ENCODE measurements at places on chromosomes 2 and 18. TPM values are rescaled to one million over a fixed set of nuclear protein-coding genes. Genes with fewer than 3 reads are reported as not detected.

The MC2R gene
- total RNA-seq, result not detected

The ATP8B1 gene
- 11.2 TPM for total RNA-seq

The RAPGEF4 gene
- total RNA-seq, result 1.3 TPM

The BMP10 gene
- not detected for total RNA-seq

The USP37 gene
- total RNA-seq, result 14.8 TPM

The C2orf78 gene
- not detected for total RNA-seq

The UGT1A3 gene
- total RNA-seq, result not detected

The LRATD1 gene
- 0.08 TPM for total RNA-seq

DNA sequence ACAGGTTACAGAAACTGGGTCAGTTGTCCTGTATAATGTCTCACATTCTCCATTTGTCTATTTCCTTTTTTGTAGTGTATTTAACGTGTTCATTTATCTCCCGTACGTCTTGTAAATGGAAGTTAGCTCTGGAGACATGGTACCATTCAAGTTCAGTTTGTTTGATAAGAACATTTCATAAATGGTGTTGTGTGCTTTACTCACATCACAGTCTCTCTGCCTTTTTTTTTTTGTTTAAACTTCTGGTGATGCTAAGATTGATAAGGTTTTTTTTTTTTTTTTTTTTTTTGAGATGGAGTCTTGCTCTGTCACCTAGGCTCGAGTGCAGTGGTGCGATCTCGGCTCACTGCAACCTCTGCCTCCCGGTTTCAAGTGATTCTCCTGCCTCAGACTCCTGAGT lies 41.7 kb downstream of the UBR3 start:
- no peak for DNase-seq

DNA sequence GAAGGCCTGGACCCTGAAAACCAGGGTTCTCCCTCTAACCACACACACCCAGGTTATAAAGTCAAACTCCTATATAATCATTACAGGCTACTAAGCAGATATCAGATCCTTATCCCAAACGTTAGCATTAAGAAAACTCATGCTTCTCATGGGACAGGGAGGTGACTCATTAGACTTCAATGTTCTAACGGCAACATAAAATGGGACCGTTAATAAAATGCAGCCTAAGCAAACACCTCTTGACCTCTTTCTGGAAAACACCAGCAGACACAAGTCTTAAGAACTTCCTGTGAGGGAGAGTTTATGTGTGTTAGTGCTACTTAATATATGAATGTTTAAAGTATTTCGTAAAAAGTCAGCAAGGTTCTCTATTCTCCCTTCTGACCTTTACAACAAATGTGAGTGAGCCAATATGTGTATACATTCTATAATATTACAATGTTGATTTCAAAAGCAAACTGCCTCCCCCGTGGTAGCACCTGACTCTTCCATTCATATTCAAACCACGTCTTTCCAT lies 31.7 kb downstream of the LPIN2 start:
- peak; percentile 75 for DNase-seq

DNA sequence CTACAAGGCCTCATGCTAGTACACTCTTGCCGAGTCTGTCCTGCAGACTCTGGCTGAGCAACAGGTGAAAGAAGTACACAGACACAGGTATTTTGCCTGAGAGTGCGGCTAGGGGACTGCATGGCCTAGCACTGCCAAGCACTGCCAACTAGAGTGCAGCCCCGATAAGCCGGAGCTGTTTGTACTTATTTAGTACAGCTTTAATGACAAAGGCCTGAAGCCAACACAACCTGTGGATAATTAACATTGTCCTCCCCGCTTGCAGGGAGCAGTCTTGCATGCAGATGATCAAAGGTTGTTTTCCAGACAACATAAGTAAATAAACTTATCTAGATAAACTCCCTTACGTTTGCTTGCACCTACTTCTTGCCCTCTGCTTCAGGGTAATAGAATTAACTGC lies 63.7 kb upstream of the MMADHC start:
- no peak for DNase-seq

DNA sequence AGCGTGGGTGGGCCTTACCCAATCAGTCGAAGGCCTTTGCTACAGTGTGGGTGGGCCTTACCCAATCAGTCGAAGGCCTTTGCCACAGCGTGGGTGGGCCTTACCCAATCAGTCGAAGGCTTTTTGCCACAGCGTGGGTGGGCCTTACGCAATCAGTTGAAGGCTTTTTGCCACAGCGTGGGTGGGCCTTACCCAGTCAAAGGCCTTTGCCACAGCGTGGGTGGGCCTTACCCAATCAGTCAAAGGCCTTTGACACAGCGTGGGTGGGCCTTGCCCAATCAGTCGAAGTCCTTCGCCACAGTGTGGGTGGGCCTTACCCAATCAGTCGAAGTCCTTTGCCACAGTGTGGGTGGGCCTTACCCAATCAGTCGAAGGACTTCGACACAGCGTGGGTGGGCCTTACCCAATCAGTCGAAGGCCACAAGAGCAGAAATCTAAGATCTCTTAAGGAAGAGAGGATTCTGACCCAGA lies 16.3 kb upstream of the GAL3ST2 start:
- DNase-seq, result no peak

GRCh38 chr2:145849466-145849865 lies 1329.5 kb upstream of the ZEB2 start:
- no peak for DNase-seq

GRCh38 chr2:50490991-50491390 lies 540.9 kb downstream of the NRXN1 start:
- DNase-seq, result no peak

- DNase-seq, result peak; percentile 10
Measured at GRCh38 chr2:17104454-17104853, 413.8 kb downstream of the RAD51AP2 start.

DNA sequence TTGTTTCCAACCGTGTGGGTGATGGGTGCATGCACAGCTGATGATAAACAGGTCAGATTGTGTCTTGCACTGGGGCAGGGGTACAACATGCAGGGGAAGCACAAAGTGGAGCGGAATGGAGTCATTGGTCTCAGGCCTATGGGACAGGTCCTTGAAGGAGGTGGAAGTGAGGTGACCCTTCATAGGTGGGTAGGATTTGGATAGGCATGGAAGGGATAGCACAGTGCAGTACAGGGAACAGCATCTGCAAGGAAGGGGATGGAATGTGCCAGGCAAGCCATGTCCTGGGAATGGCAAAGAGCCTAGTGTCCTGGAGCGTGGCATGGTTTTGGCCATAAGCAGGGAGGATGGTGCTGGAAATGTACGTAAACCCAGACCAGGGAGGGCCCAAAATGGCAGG lies 143.9 kb downstream of the CAPN13 start:
- DNase-seq, result no peak

- peak; percentile 30 for DNase-seq
Measured at GRCh38 chr2:46547223-46548102, 68.1 kb downstream of the TMEM247 start.

DNA sequence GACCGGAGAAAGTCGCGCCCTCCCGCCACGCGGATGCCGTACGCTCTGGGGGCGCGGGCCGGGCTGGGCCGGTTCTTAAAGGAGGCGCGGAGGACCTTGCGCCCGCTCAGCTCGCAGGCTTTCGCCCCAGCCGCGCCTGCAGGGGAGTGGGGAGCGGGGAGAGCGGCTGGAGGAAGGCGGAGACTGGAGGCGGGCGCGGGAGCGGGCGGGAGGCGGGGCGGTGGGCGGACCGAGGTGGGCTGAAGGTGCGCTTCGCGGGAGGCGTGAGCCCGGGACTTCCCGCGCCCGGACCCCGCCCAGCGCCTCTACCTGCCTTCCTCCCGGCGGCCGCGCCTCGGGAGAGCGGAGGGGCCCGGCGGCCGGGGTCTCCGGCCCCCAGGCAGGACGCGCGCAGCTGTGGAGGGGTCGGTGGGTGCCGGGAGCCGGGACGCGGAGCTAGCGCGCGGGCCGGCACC lies at the start of gene ADRA2B:
Gene ADRA2B (minus strand): TSS at position 148 of the 455 bp plus-strand sequence. CDS start 422 bp downstream, outside the sequence.
- no peak for DNase-seq

DNA sequence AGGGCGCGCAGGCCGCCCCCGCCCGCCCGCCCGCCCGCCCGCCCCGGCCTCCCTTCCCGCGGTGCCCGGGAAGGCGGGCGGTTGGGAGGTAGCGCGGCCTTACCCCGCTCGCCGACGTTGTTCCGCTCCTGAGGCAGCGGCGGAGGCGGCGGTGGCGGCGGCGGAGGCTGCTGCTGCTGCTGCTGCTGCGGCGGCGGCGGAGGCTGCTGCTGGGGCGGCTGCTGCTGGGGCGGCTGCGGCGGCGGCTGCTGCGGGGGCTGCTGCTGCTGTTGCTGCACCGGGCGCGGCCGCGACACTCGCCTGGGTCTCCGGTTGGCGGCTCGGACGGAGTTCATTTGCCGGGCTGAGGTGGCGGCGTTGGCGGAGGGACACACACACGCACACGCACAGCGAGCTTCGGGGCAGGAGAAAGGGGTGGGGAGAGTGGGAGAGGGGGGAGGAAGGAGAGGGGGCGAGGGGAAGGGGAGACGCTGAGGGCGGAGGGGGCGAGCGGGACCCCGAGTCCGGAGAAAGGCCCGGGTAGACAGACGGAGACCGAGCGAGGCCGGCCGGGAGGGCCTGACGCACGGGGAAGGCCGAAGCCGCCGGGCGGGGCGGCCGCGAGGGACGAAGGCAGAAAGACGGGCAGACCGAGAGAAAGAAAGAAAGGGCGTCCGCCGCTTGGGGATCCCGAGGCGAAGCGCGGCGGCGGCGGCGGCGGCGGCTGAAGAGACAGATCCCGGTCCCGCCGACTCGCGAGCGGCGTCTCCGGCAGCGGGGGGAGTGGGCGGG lies 727 bp downstream of the FBXO11 start:
- peak; percentile 47 for DNase-seq

DNA sequence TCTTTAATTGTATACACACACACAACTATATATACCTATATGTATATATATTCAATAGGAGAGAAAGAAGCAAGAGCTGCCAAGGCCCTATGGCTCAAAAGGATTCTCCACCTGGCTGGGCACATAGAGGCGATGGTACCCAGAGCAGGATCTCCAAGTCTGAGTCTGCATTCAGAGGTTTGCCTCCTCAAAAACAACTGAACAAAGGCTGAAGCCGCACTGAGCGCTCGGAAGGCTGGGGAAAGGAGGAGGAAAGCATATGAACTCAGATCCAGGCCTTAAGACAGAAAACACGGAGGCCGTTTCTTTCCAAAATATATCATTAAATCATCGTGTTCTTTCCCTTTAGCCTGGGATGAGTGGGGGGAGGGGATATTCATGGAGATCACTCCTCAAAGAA lies 3.6 kb downstream of the HOXD12 start:
- no peak for DNase-seq

GRCh38 chr2:98087447-98088020 lies 567 bp downstream of the VWA3B start:
- DNase-seq, result peak; percentile 15

GRCh38 chr2:96798733-96799622 lies 17.1 kb upstream of the CNNM3 start:
- DNase-seq, result no peak

- no peak for DNase-seq
Measured at GRCh38 chr2:150417278-150417677, 70.2 kb downstream of the RND3 start.

- DNase-seq, result no peak
Measured at GRCh38 chr2:73279852-73280251, 4.4 kb downstream of the FBXO41 start.

DNA sequence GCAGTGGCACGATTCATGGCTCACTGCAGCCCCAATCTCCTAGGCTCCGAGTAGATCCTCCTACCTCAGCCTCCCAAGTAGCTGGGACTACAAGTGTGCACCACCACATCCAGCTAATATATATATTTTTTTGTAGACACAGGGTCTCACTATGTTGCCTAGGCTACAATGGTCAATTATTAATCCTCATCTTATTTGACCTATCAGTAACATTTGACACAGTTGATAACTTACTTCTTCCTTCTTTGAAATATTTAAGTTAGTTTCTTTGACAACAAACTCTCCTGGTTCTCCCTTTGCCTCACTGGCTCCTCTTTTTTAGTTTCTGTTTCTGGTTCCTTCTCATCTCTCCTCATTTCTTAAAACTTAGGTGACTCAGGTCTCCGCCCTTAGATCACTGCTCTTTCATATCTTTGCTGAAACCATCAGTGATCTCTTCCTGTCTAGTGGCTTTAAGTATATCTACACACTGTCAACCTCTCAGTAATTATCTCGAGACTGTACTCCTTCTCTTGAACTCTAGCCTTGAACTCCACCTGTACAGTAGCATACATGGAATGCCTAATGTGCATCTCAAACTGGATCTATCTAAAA lies 11.5 kb downstream of the PGAP1 start:
- DNase-seq, result no peak

DNA sequence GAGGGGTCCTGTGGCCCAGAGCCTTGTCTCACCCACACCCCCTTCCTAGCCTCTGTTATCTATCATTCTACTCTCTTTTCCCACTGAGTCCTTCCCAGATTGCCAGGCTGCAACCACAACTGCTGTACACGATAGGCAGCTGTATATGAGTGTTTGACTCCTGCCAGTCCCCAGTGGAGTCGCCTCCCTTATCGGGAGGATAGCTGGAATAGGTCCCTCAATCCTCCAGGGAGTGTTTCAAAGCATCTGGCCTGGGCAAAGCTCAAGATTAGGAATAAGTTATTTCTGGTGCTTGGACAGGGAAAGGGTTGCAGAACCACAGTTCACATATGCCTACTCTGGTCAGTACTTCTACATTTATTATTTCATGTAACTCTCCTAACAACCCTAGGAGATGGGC lies 4.8 kb downstream of the MSGN1 start:
- DNase-seq, result no peak

DNA sequence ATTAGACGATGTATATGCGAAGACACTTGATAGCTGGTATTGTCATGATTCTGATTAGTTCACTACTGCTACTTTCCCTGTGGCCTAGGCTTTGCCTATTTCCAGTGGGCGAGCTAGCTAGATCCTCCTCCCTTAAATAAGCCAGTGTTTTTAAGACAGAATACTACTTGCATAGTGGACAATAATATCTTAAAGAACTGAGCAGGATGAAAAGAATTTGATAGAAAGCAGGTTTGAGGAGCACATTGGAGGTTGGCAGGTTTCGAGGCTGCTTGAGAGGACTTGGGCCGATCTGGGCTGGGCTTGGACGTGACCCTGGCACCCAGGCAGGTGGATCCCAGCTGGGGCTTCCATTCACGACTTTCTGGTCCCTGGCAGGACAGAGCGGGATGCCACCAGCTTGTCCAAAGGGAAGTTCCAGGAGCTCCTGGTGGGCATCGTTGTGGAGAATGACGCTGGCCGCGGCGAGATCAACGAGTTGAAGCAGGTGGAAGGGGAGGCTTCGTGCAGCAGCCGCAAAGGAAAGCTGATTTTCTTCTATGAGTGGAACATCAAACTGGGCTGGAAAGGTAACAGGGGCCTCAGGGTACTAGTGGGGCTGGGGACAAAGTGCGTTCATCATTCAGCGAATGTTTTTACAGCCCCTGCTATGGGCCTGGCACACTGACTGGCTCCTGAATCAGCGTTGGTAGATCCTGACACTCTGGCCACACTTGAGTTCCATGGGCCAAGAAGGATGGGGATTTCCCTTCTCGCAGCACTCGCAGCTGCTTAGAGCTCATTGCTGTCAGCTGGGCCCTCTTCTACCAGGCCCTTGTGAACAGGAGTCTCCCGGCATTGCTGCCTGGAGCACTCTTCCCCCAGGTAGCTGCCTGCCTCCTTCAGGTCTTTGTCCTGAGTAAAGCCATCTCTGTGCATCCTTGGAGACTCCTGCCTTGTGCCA lies 16.9 kb downstream of the C2orf74 start:
- DNase-seq, result peak; percentile 34

- no peak for DNase-seq
Measured at GRCh38 chr2:222608081-222608480, 47.8 kb downstream of the FARSB start.

Measured in fibroblast of the aortic adventitia (primary cell).